HAP-1 (cell line): ENCODE measurements at places on chromosomes 12 and 14.

DNA sequence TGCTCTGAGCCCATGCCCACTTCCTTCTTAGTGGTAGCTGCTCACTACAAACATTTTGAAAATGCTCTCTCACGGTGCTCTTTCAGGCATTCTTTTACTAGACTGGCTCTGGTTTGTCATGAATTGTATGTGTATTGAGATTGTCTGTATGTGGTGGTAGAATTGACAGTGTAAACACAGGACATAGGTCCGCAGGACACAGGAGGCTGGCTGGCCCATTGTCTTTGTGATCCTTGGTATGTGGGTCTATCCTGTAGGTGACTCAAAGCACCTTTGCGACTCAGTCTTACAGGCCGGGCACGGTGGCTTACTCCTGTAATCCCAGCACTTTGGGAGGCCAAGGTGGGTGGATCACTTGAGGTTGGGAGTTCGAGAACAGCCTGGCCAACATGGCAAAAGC, 250.9 kb downstream of the C12orf75 start:
- no peak for DNase-seq

GRCh38 chr14:33847066-33847465, 103.8 kb downstream of the EGLN3 start:
- no peak for DNase-seq

- no peak for DNase-seq
Observed at GRCh38 chr12:124172636-124173035, 122.3 kb upstream of the RFLNA start.

- no peak for DNase-seq
Observed at GRCh38 chr12:115049614-115050013, 365.6 kb upstream of the TBX3 start.

- no peak for DNase-seq
Observed at GRCh38 chr12:31236998-31237637, 88.8 kb downstream of the SINHCAF start.

- DNase-seq: no peak
Observed at GRCh38 chr12:27583981-27584380, 60.0 kb downstream of the PPFIBP1 start.

- DNase-seq: no peak
Observed at GRCh38 chr12:98374007-98374406, 141.4 kb upstream of the TMPO start.

- no peak for DNase-seq
Observed at GRCh38 chr12:1518591-1519516, 75.5 kb downstream of the FBXL14 start.

- DNase-seq: no peak
Observed at GRCh38 chr12:102463659-102464249, 16.6 kb downstream of the IGF1 start.

- no peak for DNase-seq
Observed at GRCh38 chr14:90303473-90303872, 28.3 kb downstream of the NRDE2 start.

DNA sequence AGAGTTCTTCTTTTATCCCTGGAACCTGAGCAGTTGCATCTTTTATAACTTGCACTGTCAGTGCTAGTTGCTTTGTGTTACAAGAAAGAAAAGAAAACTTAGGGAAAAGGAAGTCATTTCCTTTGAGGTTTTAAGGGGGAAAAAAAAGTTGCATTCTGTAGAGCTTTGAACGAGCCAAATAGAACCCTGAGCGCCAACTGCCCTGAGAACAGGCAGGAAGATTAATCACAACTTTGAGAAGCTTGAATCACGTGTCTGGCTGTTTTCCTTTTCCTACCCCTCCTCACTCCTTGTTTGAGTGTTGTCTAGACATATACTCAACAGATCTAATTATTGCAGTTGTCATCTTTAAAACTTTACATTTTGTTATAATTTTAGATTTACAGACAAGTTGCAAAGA, 12.5 kb downstream of the PCNX1 start:
- DNase-seq: no peak

- no peak for DNase-seq
Observed at GRCh38 chr12:124379938-124380754, 85.3 kb downstream of the RFLNA start.

DNA sequence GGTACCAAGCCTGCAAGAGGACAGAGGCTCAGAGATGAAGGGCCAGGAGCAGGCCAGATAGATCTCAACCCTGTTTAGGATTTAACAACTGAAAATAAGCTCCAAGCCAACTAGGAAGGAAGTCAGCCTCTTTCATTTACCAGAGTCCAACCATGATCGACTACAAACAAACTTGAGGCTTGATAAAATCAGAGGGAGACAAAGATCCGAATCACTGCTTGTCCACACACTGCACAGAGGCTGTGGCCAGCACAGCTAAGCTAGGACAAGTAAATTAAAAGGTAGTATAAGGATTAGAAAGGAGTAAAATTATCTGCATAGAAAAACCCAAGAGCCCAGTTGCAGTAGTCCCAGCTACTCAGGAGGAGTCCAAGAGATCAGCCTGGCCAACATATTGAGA, 40.3 kb downstream of the FAM222A start:
- no peak for DNase-seq

DNA sequence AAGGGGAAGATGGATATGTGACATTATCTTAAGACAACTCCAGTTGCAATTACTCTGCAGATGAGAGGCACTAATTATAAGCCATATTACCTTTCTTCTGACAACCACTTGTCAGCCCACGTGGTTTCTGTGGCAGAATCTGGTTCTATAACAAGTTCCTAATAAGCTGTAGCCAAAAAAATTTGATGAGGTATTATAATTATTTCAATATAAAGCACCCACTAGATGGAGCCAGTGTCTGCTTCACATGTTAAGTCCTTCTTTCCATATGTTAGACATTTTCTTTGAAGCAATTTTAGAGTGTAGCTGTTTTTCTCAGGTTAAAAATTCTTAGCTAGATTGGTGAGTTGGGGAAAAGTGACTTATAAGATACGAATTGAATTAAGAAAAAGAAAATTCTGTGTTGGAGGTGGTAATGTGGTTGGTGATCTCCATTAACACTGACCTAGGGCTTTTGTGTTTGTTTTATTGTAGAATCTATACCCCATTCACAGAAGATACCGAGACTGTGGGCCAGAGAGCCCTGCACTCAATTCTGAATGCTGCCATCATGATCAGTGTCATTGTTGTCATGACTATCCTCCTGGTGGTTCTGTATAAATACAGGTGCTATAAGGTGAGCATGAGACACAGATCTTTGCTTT, 36.9 kb downstream of the PSEN1 start:
- no peak for DNase-seq

GRCh38 chr14:67704484-67705089, 2.9 kb downstream of the RDH12 start:
- peak; percentile 75 for DNase-seq

DNA sequence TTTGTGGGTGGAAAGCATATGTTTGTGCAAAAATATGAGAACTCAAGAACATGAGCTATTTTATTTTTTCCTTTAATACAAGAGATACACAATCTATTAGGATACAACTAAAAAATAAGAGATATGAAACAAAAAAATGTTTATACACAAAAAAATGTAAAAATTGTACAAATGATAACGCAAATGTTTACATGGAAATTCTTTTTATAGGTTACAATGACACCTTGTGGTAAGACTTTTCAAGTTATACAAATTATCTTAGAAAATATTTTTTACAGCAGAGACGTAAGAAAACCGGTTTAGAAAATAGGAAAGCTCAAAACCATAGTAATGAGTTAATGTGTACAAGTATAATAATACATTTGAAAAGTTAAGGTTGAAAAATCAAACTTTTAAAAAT, 25.5 kb downstream of the CEP83 start:
- DNase-seq: no peak

DNA sequence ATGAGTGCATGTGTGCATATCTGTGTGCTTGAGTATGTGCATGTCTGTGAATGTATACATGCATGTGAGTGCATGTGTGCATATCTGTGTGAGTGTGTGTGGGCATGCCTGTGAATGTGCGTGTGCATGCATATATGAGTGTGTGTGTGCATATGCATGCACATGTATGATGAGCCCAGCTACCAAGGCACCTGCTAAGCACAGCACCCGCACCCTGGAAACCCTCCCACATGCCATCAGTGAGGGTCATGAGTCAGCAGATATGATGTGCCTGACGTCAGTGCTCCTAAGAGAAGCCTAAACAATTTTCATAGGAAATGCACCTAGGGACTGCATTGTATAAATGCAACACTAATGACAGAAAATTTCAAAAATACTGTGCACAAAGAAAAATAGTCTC, 151.1 kb downstream of the KIF26A start:
- no peak for DNase-seq

DNA sequence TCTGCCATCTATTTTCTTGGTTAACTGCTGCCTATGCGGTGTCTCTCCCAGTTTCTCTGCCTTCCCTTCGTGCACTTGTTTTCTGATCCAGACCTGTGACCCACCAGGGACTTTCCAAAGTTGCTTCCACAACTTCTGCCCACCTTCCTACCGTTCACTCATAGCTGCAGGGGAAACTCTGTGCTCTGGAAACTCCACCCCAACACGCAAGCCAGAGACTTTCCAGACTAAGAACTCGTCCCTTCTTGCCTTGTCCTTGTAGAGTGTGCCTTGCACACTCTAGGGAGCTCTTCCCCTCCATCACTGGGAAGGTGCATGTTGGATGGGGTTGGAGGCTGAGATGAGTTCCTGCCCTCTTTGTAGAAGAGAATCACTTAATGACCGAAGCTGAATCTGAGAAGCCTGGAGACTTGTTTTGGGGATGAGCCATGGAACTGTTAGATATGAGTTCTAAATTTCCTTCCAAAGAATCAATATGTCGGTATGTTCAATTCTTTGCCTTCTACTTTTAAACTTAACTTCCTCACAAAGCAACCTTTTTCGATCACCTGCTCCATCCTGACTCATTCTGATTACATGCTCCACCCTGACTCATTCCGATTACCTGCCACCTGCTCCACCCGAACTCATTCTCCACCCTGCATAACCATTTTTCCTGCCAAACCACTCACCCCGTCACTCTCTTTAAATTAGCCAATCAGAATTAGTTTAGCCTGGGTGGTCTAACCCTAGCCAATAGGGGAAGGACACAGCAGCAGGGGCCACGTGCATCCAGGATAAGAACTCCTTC, 82.1 kb upstream of the CAPRIN2 start:
- no peak for DNase-seq

GRCh38 chr12:104457746-104458693, 1.3 kb downstream of the CHST11 start:
- DNase-seq: peak; percentile 48

- no peak for DNase-seq
Observed at GRCh38 chr12:5480218-5480937, 48.5 kb downstream of the NTF3 start.

GRCh38 chr12:26340649-26341048, 145.3 kb downstream of the SSPN start:
- no peak for DNase-seq

DNA sequence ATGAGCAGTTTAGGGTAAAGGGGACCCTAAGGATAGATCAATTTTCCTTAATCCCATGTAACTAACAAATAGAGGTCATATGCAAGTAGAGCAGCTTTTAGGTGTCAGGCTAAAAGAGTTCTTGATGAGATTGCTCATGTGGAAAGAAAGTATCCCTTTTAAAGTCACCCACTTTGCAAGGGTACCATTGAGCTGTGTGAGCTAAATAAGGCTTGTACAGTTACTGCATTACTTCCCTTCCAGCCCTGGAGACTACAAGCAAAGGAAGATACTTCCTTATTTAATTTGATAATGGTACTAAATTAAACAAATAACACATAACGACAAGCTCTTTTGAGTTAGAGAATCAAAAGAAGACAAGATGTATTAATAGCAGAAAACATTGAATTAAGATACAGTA, 191.7 kb downstream of the TMX1 start:
- DNase-seq: no peak

DNA sequence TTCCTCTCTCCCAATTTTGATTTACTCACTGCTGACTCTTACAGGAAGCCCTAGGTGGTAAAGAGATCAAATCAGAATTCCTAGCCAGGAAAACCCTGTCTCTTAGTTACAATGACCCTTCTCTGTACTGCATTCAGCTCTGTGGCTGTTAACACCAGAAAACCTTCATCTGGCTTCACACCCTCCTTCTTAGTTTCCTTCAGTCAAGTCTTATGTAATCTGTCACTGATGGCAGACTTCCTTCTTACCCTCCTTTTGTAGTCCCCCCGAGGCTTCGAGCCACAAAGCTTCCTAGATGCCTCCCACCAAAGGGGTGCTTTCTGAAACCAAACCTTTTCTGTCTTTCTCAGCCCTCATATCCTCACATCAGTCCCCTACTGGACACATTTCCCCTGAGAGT, 16.5 kb downstream of the NGDN start:
- DNase-seq: no peak

- DNase-seq: no peak
Observed at GRCh38 chr14:56709201-56709600, 101.1 kb downstream of the OTX2 start.

DNA sequence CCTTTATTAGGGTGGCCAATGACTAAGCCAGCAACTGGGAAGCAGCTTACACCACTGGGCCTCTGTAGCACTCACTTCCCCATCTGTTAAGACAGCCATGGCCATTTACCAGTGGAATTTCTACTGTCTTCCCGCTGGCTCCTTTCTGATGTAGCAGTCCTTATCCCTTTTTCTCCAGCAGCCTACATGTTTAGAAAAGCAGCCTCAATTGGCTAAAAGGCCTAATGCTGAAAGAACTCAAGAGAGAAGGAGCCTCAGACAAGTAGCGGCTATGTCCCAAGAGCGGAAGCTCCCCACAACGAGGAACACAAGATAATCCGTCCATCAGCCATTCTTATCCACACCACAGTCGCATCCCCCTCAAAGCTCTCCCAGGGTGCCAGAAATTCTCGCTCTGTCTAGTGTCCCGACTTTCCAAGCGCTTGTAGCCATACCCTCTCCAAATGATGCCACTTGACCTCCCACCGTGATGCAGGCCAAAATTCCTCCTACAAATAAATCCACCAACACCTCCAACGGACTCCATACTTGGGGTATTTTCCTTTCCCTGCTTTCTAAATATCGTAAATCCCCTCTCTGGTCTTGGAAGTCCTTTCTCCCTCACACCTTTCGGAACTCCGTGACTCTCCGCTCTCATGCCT, 624 bp downstream of the M6PR start:
- DNase-seq: peak; percentile 25

DNA sequence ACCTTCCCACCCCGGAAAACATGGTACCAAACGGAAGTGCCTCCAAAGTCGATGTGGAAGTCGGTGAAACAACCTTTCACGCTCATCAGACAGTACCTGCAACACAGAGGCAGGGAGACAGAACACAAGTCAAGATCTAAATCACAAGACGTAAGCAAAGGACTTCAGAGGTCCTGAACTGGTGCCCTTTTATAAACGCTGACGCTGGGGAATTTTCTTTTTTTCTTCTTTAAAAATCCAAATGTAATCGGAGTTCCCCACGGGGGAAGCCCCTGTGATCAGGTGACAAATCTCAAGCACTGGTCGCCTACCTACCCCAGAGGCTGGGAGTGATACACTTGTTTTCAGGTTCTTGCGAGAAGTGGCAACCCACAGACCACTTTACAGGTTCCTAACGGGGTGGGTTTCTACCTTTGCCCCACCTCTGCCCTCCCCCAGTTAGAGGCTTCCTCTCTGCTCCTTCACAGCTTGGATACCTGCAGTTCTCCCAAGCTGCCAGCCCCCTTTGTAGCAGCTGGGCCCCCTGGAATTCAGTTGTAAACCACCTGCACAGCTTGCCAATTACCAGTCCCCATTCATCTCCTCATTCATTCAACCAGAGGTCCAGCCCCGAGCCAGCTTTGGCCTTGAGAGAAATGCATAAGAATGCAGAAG, 46.2 kb downstream of the KDM2B start:
- DNase-seq: no peak

- DNase-seq: no peak
Observed at GRCh38 chr12:30357766-30358490, 337.7 kb downstream of the IPO8 start.

- no peak for DNase-seq
Observed at GRCh38 chr12:15720295-15720694, 68.9 kb downstream of the EPS8 start.
